Epithelial cell of prostate (primary cell): ENCODE measurements at places on chromosomes 13 and 19.
A peak's percentile ranks its signal among the peaks of the same experiment; 100 is the strongest.

GRCh38 chr19:5805462-5806132, 730 bp downstream of the NRTN start:
- no peak for DNase-seq

GRCh38 chr19:47435196-47435595, 15.9 kb upstream of the MEIS3 start:
- no peak for DNase-seq

DNA sequence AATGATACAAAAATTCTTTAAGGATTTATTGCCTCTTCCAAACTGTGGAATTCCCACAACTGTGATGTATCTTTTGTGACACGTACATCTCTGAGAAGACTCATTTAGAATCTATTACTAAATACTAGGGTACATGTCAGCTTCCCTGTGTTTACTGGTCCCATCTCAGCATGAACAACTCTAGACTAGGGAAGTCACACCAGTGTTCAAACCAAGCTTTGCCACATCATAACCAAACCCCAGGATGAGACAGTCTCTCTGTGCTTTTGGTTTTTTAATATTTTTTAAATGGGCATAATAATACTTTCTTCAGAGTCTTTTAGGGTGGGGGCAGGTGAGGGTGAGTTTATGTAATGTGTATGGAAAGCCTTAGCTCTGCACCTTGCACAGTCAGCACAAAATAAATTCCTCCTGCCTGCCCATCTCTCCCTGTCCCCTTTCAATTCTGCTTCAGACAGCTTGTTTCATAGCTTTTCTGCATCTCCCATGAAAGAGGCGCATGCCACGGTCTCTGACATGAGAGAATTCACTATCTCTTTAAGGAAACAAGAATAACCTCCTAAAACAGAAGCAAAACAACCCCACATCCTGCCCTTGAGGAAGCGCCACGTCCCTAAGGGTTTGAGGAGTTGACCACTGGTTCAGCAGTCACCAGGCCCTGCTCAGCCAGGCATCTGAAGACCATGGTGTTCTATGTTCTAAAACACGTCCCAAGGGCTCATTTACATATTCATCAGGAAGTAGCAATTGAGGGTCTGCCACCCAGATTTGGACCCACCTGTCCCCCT, 174.5 kb downstream of the USP12 start:
- DNase-seq: no peak

GRCh38 chr19:6242677-6243076, 37.1 kb downstream of the MLLT1 start:
- no peak for DNase-seq

DNA sequence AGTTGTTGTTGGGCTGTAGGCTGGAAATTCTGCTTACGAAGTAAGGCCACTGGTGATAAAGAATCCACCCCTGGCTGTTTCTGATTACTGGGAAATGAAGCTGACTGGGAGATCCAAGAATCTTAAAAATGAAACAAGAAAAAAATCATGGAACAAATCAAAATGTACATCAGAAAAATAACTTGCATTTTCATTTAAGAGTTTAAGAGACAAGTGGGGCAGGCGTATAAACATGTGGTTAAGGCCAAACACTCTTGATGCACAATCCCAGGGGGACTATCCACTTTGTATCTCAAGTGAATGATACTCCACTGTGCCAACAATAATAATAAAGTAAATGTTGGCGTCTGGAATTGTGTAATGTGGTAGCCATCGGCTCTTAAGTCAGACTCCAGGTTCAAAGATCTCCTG, 24.6 kb downstream of the ZMYM5 start:
- DNase-seq: no peak

DNA sequence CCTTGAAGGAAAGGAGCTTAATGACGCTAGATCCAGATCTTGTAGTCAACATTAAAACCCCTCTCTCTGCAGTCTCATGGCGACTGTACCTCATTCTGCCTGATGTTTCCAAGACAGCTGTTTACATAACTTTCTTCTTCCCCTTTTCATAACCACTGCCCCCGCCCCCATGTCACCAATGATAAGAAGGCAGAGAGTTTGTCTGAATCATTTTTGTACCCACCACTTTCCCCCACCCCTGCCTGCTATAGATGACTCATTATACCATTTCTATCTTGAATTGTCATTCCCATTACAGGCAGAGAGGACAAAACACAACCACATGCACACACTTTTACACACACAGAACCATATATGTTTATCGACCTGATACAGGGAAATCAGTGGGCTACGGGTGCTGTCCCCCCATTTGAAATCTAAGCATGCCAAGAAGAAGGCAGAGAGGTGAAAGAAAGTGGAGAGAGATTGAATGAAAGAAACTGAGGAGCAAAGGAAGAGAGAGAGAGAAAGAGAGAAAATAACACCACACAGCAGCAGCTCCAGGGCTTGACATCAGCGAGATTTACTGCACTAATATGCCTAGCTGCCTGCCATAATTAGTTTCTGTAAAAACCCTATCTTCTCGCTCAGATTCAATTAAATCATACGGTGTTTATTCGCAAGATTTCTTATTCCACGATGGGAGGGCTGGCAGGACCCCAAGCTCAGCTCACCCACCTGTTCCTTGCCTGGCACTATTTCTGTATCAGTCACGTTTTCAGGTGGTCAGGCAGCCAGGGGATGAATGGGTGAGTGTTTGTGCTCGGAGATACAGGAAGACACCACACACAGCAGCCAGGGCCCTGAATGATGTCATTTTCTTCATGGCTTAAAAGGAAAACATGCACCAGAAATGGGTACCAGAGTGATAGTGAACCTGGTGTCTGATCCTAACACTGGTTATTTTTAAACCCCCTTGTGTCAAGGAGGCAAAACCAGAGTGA, 114.3 kb upstream of the SERP2 start:
- DNase-seq: no peak

- DNase-seq: no peak
Measured at GRCh38 chr13:86906127-86906874, 764.9 kb upstream of the SLITRK5 start.

GRCh38 chr13:73943137-73943964, 190.9 kb downstream of the KLF12 start:
- DNase-seq: no peak

DNA sequence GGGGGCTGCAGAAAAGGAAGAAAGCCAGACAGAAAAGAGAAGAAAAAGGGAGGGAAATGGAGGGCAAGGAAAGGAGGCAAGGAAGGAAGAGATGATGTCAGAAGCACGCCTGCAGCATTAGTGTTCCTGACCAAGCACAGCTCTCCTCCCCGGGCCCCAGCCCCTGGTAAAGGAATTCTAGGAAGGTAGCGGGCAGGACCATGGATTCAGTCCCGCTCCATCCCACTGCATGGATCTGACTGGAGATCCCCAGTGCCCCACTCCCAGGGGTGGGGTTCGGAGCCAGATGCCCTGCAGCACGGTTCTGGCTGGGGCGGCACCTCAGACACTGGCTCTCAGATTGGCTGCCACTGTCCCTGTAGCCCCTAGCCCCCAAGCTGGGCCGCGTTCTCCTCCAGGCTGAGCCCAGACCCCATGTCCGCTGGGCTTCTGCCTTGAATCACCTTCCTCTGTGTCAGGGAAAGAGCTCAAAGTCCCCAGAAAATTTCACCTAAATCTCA, 59.8 kb downstream of the TSHZ3 start:
- DNase-seq: no peak

DNA sequence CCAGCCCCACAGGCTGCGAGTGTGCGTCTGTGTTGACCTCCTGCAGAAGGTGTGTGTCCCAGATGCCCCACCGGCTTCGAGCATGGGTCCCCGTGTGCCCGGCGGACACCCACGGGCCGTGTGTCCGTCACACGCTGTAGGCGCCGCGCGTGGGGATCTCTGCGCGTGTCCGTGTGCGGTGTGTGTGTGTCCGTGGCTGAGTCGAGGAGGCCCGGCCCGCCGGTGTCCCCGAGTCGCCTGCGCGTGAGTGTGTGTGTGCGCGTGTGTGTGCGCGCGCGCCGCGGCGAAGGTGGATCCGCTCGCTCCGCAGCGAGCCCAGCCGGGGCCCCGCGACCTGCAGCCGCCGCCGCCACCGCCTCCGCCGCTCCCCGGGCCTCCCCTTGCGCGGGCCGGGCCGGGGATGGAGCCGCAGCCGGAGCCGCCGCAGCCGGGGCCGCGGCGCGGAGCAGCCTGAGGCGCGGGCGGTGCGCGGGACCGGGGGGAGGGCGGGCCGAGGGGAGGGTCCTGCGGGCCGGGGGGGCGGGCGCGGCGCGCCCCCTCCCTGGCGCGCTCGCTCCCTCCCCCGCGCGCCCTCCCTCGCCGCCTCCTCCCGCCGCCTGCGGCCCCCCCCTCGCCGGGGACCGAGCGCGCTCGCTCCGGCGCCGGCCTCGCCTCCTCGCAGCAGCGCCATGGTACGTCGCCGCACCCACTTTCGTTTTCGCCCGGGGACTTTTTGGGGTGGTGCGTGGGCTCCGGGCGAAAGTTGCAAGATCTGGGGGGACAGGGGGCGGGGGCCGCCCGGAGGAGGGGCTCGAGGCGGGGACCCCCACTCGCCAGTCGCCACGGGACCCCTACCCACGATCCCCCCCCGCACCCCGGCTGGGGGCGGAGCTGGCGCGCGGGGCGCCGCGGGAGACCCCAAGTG, 7.1 kb upstream of the NFIC start:
- no peak for DNase-seq

DNA sequence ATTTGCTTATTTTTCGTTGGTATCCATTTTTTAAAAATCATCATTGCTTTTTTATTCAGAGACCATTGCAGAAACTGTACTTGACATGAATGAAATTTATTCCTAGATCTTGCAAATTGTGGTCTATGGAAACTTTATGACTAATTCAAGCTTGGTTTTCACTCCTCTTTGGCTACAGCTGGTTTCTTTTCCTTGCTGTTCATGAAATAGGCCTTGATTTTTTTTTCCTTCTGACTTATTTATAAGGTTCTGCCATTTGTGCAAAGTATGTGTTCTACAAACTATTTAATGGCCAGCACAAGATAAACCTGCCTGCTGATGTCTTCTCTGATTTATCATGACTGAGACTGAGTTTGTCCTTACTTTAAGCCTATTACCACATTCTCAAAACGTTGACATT, 764.0 kb upstream of the SLITRK5 start:
- DNase-seq: no peak

GRCh38 chr19:8132858-8133458, 16.4 kb downstream of the FBN3 start:
- DNase-seq: no peak

DNA sequence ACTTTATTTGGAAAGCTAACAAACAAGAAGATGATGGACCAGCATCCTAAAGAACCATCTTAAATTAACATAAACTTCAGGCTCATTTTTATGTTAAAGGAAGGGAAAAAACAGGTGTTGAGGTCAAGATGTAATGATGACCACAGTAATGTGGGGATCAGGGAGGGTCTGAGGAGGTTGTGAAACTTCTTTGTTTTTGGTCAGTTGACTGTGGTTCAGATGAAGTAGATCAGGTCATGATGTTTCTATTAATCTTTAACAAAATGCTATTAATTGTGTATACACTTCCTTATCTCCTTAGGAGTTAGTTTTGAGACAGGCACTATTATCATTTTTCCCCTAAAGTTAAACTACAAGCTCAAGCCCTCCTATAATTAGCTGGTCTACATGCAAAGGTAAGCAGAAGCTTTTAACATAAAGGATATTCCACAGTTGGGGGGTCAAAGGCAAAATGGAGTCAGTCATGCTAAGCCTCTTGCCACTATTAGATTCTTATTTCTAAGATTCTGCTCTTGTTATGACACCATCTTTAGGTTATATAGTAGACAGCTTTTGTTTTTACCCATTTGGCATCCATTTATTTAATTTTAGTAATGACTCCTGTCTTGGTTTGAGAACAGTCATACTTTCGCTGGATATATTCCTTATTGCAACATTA, 800.1 kb upstream of the PCDH9 start:
- no peak for DNase-seq

GRCh38 chr19:18389726-18390064, 3.7 kb downstream of the GDF15 start:
- DNase-seq: no peak

GRCh38 chr19:42255766-42256745, 1.1 kb upstream of the ERF start:
- no peak for DNase-seq

DNA sequence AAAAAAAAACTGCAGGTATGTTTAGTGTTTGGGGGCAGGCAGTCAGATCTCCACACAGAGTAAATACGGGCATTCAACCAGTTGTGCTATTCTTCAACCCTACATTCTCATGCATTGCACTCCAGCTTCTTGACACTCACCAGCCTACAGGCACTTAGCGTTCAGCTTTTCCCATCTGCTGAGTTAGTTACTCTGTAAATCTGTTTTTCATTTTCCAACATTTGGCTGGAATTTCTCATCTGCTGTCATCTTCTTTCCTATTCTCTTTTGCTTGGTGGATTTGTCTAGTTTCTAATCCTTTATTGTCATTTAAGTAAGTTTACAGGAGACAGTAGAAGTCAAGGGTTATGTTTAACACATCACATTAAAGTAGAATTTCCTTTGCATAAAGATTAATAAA, 1318.9 kb downstream of the OLFM4 start:
- DNase-seq: no peak

DNA sequence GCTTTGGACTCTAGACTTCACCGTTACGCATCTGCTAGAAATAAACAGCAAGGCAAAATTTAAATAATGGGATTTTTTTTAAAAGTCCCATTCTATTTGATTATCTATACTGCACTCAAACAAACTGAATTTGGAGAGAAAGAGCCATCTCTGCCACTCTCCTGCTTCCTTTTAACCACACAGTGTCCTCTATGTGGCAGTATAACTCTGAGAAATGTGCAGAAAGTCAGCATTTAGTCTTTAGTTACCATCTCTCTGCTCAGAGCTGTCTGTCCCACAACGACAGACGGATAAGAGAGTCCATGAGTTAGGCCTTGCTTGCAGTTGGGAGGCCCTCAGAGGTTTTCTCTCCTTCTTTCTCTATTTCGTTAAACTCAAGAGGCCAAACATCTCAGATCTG, 21.2 kb downstream of the CCNA1 start:
- DNase-seq: no peak

GRCh38 chr13:108326309-108326708, 56.8 kb downstream of the TNFSF13B start:
- DNase-seq: no peak

DNA sequence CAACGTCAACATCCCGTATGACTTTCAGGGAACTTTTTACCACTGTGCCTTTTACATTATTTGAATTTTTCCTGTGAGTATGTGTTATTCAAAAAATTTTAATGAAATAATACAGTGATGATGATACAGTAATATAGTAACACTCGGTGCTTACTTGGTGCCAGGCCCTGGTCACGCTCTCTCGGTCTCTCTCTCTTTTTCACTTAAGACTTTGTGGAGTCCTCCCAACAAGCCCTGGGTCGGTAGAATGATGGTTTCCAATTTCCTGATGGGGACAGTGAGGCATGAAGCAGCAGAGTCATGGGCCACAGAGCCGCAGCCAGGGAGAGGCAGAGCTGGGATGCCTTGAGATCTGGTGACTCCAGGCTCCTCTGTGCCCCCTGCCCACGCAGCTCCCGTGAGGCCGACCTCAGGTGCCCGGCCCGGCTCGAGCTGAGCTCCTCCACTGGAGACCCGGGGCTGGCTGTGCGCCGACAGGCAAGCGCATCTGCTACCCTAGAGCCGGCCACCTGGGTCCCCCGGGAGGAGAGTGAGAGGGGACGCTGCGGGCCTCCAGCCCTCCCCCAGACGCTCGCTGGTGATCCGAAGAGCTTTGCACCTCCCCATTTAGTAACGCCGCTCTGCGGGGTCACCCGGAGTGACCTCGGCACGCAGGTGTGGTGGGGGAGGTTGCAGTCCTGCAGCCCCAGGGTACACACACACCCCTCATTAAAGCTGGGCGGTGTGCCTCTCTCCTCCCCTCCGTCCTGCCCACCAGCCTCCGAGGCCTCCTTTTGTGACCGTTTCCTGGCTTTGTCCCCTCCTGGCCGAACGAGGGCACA, 4.4 kb upstream of the SBK3 start:
- peak; percentile 22 for DNase-seq

- DNase-seq: no peak
Measured at GRCh38 chr13:112450904-112451240, 74.7 kb downstream of the SPACA7 start.
